ENCODE measurements at places on chromosomes 11 and 22.

DNA sequence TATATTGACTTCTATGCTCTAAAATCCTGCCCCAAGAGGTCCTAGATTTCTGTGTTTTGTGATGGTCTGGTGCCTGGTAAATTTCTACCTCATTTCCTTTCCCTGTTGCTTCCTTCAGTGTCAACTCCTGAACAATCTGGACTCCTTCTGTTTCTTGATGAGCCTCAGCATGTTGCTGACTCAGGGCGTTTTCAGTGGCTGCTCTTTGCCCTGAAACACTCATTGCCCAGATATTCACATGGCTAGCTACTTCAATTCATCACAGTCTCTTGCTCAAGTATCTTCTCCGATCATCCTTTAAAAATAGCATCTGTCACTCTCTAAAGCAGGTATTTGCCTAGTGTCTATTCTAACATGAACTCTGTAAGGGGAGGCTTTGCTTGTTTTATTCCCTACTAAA, 526.3 kb upstream of the RAG2 start:
- no peak for DNase-seq

DNA sequence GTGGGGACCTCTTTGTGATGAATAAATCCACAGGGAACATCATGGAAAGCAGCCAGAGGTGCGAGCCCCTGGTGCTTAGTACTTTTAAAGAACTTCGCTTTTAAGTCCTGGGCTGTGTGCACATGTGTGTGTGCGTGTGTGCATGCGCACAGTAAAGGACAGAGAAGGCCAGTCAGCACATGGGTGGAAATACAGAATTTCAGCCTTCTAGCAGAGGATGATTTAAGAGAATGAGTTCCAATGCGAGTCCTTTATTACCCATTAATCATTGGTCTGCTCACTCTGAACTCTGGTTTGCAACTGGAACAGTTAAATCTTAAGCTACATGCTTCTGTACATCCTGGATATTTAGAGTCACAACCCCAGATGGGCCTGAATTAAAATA, 18.9 kb downstream of the TEAD1 start:
- DNase-seq, result no peak

DNA sequence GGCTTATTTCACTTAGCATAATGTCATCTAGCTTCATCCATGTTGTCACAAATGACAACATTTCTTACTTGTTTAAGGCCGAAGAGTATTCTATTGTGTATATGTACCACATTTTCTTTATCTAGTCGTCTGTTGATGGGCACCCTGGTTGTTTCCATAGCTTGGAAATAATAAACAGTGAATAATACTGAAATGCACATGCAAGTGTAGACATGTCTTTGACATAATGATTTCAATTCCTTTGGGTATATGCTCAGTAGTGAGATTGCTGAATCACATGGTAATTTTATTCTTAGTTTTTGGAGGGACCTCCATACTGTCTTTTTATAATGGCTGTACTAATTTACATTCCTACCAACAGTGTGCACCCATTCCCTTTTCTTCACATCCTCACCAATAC, 508.0 kb downstream of the NELL1 start:
- DNase-seq, result no peak

GRCh38 chr11:132648851-132649250, 883.5 kb downstream of the OPCML start:
- DNase-seq, result no peak

- DNase-seq, result no peak
These were observed 9.0 kb downstream of the NAT10 start for GRCh38 chr11:34114471-34114870.

DNA sequence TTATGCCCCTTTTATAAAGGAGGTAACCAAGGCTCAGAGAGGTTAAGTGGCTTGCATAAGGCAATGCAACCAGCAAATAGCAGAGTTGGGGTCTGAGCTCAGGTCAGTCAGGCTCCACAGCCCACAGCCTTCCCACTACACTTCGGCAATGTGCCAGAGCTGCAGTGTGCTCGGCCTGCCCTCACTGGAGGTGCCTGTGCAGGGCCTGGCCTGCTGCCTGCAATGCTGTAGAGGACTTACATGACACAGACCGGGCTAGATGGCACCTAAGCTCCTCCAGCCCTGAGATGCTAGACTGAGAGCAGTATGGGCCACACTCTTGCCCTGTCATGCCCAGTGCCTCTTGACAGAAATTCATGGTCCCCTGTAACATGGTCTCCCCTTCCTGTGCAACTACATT, 49.8 kb downstream of the SERPINH1 start:
- DNase-seq, result no peak

DNA sequence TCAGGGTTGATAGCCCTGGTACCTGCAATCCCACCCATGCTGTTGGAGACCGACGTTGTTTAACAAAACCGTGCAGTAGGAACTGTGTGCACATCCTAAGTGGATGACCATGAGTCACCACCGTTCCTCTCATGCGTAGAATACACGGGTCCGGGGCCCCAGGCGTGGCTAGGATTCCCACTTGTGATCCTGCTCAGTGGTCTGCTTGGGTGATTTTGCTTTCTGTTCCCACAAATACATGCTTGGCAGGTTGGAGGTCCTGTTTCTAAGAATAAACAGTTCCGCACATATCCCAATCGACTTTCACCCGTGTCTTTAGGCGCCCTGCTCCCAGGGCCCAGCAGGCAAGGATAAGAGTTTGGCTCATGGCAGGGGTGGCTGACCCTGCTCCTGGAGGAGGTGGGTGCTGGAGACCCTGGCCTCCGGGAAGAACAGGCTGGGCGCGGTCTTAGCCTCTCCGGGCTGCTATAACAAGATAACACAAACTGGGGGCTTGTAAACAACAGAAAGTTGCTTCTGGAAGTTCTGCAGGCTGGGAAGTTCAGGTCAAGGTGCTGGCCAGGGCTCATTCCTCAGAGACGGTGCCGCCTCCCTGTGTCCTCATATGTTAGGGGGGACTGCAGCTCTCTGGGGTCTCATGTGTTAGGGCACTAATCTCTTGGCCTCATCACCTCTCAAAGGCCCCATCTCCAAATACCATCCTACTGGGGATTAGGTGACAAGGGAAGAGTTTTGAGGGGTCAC, 1028.3 kb downstream of the BRD1 start:
- DNase-seq, result no peak

DNA sequence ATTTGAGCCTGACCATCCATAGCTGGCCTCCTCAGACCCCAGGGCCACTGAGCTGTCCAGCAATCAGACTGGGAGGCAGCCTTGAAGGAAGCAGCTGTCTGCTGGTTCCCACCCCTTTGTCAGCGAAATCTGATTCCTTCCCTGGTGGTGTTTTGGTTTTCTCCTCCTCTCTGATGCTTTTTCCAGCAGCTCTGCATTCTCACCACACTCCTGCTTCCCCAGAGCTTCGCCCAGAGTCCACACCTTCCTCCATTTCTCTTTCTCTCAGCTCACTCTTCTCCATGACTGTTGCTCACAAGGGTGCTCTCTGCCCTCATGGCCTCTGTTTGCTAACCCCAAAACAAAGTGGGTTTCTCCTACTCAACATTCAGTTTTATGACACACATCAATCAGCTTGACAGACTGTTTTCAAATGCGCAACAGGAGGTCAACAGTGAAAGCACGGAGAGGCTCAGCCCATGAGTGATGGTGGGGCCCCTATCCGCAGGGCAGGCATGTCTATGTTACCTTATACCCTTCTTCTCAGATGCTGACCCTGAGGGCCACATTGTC, 130.6 kb upstream of the MTNR1B start:
- no peak for DNase-seq

- DNase-seq, result no peak
These were observed 8.4 kb downstream of the TP53I11 start for GRCh38 chr11:44942029-44942955.

GRCh38 chr11:2644844-2645778, 54.7 kb downstream of the KCNQ1OT1 start:
- no peak for DNase-seq

DNA sequence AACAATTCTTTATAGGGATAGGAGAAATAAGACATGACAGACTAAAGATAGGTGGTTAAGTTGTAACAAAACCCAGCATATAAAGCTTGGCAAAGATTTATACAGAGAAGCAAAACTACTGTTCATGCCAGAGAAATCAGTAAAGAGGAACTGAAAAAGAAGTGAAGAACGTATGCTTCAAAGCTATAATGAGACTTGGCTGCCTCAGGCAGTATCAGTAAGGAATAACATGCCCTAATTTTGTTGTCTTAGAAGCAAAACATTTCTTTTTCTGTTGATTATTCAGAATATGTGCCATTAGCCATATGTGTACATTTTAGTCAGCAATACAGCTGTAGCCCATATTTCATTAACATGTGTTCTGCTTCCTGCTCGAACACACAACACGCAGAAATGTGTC, 403.2 kb downstream of the NELL1 start:
- no peak for DNase-seq

- DNase-seq, result no peak
These were observed 259.6 kb downstream of the NTM start for GRCh38 chr11:131629925-131630540.

DNA sequence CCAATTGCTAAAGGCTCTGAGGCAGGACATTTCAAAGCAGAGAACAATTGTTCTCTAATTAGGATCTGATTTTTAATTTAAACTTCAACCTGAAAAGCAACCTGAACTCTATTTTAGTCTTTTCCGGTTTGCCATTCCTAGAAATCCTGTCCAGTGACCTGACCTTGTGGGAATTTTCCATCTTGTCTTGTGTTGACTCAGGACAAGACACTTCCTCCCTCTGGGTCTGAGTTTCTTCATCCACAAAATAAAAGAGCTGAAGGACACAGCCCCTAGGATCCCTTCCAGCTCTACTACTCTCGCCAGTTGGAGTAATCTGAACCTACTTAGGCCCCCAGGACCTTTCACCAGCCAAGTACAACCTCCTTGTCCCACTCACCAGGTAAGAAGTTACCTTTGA, 66.5 kb upstream of the POU2AF1 start:
- no peak for DNase-seq

DNA sequence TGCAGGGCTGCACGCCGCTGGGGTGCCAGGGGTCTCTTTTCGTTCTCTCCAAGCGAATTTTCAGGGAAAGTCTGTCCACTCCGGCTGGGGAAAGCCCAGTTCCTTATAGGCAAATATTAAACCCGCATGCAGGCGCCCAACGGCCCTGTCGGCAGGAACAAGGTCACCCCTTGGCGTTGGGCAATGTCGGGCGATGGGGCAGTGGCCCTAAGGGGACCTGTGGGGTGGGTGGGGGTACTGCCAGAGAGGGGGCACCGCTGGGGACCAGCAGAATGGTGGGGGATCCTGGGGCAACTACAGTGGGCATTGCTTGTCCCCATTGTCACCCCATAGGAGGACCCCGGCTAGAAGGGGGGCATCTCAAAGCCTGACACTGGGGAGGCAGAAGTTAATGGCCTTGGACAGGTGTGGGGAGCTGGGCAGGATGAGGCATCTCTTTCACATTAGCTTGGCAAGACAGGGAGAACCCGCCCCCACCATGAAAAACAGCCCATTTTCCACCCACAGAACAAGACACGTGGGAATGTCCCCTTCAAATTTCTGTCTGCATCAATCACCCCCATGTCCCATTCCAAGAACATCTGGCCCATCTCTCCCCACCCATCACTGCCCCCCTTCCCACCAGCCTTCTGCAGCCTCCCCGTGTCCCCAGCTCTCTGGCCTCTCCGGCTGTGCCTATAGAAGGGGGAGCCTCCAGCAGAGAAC, 5.5 kb upstream of the IGF2 start:
- no peak for DNase-seq

GRCh38 chr22:29735416-29735815, 15.6 kb downstream of the CABP7 start:
- DNase-seq, result no peak

DNA sequence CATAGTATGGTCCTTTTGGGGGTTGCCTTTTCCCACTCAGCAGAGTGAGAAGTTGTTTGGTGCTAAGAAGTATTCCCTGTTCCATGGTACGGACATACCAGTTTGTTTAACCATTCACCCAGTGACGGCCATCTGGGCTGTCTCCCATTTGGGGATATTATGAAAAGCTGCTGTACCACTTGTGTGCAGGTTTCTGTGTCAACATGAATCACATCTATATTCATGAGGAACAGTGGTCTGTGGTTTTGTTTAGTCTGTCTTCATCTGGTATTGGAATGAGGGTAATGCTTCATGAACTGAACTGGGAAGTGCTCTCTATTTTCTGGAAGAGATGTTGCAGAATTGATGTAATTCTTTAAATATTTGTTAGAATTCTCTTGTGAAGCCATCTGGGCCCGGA, 89.5 kb downstream of the TRMU start:
- no peak for DNase-seq

DNA sequence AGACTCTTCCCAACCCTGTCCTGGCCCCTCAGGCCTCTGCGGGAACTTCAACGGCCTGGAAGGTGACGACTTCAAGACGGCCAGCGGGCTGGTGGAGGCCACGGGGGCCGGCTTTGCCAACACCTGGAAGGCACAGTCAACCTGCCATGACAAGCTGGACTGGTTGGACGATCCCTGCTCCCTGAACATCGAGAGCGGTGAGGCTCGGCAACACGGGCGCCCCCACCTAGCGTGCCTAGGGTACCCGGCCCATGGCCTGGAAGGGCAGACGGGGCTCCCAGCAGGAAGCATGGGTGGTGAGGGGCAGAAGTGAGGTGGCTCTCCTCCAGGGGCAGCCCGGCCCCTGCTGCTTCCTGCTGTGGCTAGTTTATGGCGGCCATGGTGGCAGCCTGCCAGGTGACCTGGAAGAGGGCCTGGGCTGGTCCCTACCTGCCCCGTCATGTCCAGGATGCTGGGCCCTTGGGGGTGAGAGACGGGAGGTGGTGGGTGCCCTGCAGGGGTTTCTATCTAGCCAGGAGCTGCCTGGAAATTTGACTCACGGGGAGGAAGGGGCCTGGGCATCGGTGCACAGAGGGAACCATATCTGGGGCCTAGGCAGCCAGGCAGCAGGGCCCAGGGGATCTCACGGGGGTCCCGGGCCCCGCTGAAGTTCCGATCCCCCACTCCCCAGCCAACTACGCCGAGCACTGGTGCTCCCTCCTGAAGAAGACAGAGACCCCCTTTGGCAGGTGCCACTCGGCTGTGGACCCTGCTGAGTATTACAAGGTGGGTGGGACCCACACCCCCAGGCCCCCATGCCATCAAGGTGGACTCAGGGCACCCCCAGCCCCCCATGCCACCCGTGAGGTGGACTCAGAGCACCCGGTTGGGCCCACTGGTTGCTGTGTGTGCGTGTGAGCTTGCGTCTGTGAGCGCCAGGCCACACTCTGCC, 9.2 kb downstream of the MUC2 start:
- no peak for DNase-seq

DNA sequence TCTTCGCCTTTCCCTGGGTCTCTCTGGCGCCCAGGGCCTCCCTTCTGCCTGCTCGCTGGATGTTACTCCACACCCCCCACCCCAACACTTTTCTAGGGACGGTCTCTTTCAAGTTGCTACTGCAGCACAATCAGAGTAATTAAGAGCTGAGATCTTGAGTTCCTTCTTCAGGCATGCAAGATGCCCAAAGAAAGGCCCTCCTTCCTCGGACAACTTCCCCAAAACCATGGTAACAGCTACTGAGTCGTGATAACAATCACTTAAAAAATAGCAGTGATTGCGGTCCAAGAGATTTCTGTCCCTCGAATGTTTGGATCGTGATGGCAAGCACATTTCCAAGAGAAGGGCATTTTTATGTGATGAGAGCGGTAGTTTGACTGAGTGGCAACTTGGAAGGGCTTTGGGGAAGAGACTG, 638 bp upstream of the TENM4 start:
- DNase-seq, result no peak

All from K562 (cell line).